ENCODE measurements at places on chromosomes 6 and 20.

- DNase-seq: no peak
These were observed 22.4 kb upstream of the SNX9 start for GRCh38 chr6:157800420-157801237.

DNA sequence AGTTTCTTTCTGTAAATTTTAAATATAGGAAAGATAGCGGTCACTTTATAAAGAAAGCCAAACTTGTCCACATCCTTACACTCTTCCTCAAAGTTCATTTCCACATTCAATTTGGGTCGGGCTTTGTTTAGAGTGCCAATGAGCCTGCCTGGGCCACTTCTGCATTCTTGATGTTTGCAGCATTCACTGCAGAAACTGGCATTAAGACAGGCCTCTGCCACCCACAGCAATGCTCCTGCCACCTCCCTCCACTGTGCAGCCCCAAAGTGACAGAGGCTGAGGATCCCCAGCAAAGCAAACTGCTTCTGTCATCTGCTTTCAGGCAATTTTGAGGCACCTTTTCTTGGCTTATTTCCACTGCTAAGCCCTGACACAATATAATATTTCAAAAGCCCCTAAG lies 61.2 kb downstream of the TNFAIP3 start:
- DNase-seq: no peak

DNA sequence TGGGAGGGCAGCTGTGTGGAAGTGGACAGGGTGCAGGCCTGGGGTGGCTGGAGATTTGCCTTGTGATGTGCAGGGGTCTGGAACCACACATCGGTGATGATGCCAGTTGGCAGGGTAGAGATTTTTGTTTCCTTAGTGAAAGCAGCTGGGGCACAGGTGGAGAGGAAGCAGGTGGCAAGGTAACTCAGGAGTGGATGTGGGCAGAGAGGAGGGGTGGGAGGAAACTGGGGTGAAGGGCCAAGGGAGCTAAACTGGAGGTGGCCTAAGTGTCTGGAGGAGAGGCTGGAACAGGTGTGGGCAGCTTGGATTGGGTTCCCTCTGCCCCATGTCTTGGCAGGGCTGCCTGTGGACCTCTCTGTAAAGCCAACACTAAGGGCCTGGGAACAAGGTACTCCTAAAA lies 4.7 kb upstream of the SCUBE3 start:
- no peak for DNase-seq

DNA sequence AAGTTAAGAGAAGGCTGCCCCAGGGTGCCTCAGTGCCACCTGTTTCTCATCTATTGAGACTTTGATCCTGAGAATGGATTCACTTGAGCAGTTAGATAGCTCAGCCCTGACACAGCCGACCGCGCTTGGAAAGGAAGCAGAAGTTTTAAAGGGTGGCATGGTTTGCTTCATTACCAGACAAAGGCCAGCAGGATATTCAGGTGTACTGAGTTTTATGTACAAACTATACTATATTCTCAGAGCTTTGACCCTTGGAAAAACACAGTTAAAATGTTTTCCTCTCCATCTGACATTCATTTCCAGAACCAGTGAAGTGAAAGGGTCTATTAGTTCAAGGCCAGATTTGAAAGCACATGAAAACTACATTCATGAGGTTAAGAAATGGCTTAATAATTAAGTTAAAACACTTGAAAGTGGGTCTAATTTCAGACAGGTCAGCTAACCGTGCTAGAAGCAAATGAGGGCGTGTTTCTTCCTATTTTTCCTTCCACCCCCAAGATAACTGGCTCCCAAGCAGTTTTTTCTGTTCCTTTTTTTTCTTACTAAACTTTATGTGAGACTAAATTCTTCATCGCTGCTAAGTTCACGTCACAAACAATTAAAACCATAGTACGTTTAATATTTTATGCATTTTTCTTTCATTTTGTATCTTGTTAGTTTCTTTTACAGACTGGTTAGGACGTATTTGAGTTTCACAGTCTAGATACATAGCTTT lies 385.3 kb upstream of the SOX4 start:
- no peak for DNase-seq

- DNase-seq: no peak
These were observed 17.4 kb upstream of the FOXO3 start for GRCh38 chr6:108543175-108543940.
